Stimulated activated CD4-positive, alpha-beta T cell treated with anti-CD3 and anti-CD28 coated beads, Interleukin-1b, Interleukin-23, amount 100 ng/mL, for 1 hour (primary cell): ENCODE measurements at places on chromosomes 5 and 9.
A peak's percentile ranks its signal among the peaks of the same experiment; 100 is the strongest.

GRCh38 chr5:108379722-108380530 is 2.0 kb downstream of the FBXL17 start:
- DNase-seq = no peak

- DNase-seq = no peak
Observed at GRCh38 chr5:173720953-173721600, 104.6 kb upstream of the BOD1 start.

DNA sequence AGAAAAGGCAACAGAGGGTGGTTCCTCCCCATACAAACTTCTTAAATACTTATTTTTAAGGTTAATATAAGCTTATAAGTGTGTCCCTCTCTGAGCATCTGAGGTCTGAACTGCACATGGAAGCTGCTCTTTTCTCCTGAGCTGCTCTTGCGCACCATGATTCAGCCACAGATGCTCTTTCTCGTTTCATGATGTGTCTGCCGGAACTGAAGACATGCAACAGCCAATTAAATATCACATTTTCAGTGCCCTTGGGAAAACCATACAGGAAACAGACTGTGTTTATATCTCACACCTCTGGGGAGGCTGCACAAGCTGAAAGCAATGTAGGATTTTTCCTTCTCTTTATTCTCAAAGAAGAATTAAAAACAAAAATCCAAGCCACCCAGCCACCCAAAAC is 96.8 kb upstream of the NREP start:
- no peak for DNase-seq

DNA sequence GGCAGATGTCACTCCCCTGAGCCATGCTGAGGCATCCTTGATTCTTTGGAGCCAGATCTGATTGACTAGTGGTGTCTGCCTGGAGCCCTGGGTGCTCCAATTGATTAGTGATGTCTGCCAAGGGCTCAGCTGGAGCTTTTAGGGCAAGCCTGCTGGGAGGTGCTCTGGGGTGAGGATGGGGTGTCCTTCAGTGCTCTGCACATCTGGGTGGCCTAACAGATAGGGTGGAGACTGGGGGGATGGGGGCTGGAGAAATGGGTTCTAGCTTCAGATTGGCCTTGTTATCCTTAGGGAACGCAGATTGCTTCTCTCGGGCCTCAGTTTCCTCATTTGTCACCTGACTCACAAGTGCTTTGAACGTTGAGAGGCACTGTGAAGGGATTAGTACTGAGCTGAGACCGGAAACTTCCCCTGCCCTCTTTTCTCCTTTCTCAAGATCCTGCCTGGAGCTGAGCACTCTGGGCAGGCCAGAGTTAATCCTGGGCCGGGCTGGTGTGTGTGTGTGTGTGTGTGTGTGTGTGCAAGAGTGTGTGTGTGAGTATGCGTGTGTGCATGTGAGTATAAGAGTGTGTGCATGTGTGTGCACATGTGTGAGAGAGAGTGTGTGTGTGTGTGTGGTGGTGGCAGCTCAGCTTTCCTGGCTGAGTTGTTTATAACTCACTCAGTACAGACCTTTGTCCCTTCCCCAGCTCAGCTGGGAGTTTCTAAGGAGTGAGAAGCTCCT is 5.6 kb upstream of the IER5L start:
- no peak for DNase-seq

- no peak for DNase-seq
Observed at GRCh38 chr5:151885138-151885908, 39.3 kb downstream of the GLRA1 start.

GRCh38 chr9:31140316-31140715 is 1244.1 kb upstream of the ACO1 start:
- DNase-seq = no peak

DNA sequence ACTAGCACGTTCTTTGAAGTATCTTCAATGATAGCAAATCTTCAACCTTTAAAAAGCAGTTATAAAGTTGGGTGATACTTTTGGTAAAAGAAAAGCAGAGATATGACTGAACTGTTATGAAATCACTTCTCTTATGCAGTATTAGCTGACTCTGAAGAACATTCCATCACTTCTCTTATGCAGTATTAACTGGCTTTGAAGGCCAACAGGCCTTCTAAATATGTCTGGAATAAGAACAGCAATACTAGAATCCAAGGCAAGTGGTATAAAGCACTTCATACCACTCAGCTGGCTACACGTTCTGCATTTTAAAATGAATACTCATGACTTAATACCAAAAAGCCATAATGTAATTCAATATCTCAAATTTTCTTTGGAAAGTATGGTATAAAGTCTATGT is 17.3 kb downstream of the SKIC3 start:
- no peak for DNase-seq

- DNase-seq = no peak
Observed at GRCh38 chr9:3989915-3990314, 310.0 kb downstream of the GLIS3 start.

- no peak for DNase-seq
Observed at GRCh38 chr9:135826188-135826545, 81.2 kb downstream of the CAMSAP1 start.

GRCh38 chr9:103397868-103398600 is 402.9 kb downstream of the CYLC2 start:
- DNase-seq = no peak

- no peak for DNase-seq
Observed at GRCh38 chr9:132125944-132126679, 35.7 kb upstream of the NTNG2 start.

GRCh38 chr9:134631881-134632280 is 9.7 kb upstream of the COL5A1 start:
- DNase-seq = no peak

- DNase-seq = no peak
Observed at GRCh38 chr5:96928931-96929708, 6.8 kb upstream of the LNPEP start.

DNA sequence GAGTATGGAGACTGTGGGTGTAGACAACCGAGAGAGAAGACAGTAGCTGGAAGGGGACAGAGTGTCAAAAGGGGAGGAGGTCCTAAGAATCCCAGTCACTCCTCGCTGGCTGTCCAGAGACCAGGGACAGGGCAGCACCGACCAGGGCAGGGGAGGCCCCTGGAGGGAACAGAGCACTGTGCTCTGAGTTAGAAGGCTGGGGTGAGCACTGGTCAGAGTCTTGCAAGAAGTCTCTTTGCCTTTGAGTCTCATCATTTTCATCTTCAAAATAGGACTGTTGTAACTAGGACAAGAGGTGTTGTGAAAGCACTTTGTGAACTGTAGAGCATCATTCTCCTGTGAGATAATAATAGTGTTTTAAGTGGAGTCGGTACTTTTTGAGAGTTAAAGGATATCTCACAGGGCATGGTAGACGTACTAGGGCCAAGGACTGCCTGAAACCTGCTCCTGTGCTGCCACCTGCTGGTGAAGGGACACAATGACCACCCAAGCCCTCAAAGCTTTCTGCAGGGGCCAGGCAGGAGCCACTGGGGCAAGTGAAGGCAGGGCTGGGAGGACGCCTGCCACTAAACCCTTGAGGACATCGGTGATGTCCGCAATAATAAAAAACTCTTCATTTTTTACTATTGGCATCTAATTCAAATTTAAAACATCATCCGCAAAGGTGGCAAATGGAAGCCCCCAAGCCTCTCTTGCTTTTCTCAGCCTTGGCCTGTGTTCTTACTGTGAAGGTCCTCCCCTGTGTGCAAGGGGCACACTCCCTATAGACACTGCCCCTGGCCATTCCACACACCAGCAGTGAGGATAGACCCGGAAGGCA is 28.2 kb downstream of the SLC6A7 start:
- peak; percentile 64 for DNase-seq

DNA sequence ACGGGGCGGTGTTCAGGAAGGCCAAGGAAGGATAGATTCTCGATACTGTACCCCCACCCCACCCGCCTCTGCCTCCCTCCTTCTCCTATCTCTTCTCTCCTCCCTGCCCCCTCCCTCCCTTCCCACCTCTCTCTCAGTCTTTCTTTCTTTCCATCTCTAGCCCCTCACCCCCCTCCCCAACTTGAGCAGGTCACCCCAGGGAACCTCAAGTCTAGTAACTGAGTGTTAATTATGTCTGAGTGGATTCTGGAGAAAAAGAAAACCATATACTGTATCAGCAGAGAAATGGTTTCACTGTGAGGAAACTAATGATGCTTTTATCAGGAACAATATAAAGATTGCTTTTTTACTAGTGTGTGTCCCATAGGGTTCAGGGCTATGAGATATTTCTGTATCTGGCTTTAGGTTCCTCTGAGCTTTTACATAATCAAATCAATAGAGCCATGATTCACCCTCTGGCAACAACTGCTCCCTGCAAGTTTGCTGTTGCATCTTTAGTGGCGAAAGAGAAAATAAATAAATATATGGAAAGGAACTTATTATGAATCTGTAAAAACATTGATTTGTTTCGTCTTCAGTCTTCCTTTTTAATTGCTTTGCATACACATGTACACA is 639.7 kb downstream of the CCDC171 start:
- no peak for DNase-seq

DNA sequence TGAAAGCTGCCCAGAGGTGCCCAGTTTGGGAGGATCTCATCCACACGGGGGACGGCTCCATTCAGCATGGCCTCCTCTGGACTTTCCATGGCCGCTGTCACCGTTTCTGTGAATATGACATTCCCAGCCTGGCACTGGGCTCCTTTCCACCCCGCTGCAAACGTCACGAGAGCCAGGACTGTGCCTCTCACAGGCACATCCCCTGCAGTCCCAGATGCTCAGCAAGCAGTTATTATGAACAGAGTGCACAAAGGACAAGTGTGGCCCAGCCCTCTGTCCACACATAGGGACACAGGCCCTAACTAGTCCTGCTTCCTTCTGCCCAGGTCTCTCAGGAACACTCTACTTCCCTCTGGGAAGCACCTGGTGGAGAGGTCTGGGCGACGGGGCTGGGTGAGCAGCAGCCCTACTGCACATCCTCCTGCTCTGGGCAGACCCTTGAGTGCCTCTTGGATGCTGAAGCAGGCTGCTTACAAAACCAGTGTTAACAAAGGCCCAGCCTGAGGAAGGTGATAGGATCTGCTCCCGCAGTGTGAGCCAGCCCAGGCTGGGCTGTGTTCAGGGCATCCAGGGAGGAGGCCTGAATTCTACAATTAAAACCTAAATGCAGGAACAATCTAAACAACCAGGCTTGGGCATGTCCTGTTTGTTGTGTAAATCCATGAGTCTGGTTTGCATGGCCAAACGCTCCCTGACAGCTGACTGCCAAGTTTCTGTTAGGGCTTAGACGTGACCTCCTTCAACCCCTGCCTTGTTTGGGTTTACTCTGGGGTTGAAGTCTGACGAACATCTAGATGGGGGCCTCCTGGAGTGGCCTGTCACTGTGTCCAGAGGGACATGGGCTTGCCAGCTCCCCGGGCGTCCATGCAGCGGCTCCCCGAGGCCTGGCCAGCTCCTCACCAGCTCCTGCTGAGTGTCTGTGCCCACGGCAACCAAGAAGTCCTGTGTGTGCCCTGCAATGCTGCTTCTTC is 269.8 kb downstream of the GADD45G start:
- DNase-seq = no peak

GRCh38 chr5:98975682-98976407 is 47.0 kb upstream of the CHD1 start:
- no peak for DNase-seq

DNA sequence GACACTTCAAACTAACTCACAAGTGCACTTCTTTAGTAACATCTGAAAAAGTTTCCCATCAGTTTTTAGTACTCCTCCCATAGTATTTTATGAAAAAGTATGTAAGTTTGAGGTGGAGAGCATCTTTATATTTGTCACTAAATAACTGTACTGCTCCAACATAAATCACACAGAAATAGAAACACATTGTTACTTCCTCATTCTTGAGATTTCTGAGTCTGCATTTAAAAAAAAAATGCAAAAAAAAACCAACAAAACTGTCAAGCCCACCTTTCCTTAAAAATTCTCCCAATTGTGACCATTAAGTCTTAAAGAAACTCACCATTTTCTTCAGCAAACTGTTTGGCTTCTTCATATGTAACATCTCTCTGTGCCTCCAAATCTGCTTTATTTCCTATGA is 18.7 kb downstream of the RAB14 start:
- no peak for DNase-seq

GRCh38 chr5:30764704-30765103 is 428.8 kb upstream of the CDH6 start:
- DNase-seq = no peak

DNA sequence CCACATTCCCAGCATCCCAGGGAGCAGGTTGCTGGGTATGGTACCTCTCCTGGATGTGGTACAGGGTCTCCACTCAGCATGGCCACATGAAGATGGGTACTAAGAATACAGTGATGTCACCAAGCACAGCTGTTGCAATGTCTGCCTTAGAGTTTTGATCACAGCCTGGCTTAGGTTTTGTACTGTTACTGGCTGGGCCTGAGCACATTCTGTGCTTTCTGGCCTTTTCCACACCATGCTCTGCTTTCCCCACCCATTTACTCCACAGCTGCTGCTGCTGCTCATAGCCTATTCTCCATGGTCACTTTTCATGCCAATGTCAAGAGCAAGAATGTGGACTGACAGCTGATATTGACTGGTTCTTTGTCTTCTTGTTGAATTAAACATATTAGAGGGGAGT is 481.9 kb downstream of the ARHGEF28 start:
- DNase-seq = no peak

GRCh38 chr5:67244345-67244793 is 47.8 kb upstream of the CD180 start:
- no peak for DNase-seq

GRCh38 chr9:130782886-130783530 is 52.0 kb upstream of the ABL1 start:
- DNase-seq = no peak

DNA sequence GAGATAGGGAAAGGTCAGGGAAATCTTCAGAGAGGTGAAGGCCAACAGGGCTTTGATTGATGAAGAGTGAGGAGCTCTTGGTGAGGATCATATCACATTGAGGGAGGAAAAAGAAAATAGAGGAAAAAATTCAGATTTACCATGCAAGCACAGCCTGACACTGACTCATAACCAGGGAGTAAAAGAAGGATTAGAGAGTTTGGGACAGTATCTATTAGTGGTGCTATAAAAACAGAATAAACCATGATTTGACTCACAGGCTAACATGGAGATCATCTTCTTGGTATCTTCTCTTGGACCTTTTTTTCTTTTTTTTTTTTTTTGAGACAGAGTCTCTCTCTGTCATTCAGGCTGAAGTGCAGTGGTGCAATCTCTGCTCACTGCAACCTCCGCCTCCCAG is 44.4 kb downstream of the MUSK start:
- DNase-seq = no peak

GRCh38 chr5:61732369-61732768 is 400.3 kb downstream of the ZSWIM6 start:
- no peak for DNase-seq

- DNase-seq = peak; percentile 9
Observed at GRCh38 chr9:35051069-35051967, 21.1 kb downstream of the VCP start.
